CD8-positive, alpha-beta memory T cell (primary cell): ENCODE measurements at places on chromosomes 2 and 18.

DNA sequence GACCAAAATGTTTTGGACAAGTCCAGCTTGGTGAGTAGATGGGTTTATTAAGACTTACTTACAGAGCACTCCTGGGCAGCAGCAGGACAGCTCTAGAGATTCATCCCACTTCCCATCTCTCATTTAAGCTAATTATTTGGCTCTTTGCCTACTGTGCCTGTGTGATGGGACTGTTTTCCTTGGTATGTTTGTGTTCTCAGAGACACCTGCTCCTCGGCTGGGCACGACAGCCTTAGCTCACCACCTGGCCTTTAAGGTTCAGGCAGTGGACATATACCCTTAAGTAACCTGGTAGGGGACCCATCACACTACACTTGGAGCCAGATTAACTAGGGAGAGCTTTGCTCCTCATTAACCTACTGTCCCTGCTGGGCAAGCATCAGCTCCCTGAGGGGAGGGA, 41.7 kb upstream of the EFEMP1 start:
- DNase-seq, result no peak

DNA sequence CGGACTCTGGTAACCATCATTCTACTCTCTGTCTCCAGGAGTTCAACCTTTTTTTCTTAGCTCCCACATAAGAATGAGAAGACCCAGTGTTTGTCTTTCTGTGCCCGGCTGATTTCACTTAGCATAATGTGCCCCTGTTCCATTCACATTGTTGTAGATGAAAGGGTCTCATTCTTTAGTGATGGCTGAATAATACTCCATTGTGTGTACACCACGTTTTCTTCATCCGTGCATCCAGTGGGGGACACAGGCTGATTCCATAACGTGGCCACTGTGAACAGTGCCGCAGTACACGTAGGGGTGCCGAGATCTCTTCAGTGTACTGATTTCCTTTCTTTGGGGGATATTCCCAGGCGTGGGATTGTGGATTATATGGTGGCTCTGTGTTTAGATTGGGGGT, 72.3 kb upstream of the NFATC1 start:
- no peak for DNase-seq

DNA sequence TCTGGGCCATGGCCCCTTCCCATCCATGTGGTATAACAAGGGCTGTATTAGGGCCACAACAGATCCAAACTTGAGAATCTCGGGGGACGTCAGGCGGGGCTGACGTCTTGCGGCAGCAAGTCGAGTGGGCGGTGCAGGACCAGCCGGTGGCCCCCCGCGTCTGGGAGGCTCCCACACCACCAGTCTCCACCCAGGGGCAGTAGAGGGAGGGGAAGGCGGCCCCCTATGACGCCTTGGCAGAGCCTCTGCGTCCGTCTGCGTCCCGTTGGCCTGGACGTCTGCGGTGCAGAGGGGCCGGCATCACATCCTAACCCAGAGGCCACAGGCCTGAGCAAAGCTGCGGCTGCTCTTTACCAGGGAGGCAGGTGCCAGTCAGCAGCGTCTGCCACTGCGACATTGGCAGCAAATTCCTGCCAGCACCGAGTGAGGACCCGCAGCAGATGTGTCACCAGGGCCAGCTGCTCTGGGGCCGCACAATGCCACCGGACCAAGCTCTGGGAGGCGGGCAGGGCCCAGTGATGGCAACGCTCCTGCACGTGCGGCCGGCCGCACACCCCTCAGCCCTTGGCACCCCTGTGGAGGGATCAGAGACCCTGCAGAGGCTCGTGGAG, 73.8 kb downstream of the KCNG2 start:
- DNase-seq, result no peak

GRCh38 chr2:8413589-8414135, 268.2 kb upstream of the ID2 start:
- no peak for DNase-seq

DNA sequence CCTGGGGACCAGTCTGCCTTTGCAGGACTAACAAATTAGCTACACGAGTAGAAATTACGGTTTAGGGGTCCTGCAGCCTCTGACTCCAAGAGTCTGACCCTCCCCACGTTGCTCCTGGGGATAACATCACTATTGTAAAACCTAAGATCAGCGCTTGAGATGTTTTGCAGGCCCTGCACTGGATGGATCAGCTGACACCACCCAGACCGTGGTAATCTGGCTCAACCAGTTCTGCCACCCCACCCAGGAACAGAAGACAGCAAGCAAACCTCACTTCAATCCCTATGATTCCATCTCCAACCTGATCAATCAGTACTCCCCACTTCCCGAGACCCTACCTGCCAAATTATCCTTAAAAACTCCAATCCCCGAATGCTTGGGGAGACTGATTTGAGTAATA, 31.7 kb downstream of the NGEF start:
- DNase-seq, result no peak

- no peak for DNase-seq
Observed at GRCh38 chr2:225488743-225489142, 89.2 kb downstream of the NYAP2 start.
